Esophagus squamous epithelium (tissue), 5 donors: ENCODE measurements at places on chromosomes 7 and 10.

- DNase-seq = no peak
These were observed 93.8 kb downstream of the MAP3K8 start for GRCh38 chr10:30527623-30528428.

DNA sequence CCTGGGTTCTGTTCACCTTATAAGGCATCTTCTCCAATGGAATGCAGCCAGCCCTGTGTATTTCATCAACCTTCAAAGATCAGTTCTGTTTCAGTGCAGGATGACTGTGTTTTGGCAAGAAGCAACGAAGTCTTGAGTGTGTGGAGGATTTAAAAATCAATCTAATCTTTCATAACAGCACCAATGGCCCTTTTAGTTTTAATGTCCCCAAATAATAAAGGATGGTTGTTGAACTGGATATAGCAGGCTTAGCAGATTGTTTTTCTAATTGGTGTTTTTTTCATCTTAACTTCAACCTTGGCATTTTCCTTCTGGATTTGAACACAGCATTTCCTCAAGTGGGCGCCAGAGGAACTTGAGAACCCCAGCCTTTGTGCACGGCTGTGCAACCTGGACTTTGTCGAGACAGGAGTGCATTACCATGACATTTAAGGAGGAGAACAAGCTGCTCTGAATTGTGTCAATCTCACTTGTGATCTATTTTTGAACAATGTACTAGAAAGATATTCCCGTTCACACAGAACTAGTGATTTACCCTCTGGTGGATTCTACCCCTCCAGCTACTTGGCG lies 313.3 kb upstream of the AKR1E2 start:
- DNase-seq = no peak

- DNase-seq = no peak
These were observed 74.0 kb upstream of the CUX1 start for GRCh38 chr7:101743241-101743994.

GRCh38 chr7:133047321-133047720 lies 34.6 kb downstream of the CHCHD3 start:
- no peak for DNase-seq

DNA sequence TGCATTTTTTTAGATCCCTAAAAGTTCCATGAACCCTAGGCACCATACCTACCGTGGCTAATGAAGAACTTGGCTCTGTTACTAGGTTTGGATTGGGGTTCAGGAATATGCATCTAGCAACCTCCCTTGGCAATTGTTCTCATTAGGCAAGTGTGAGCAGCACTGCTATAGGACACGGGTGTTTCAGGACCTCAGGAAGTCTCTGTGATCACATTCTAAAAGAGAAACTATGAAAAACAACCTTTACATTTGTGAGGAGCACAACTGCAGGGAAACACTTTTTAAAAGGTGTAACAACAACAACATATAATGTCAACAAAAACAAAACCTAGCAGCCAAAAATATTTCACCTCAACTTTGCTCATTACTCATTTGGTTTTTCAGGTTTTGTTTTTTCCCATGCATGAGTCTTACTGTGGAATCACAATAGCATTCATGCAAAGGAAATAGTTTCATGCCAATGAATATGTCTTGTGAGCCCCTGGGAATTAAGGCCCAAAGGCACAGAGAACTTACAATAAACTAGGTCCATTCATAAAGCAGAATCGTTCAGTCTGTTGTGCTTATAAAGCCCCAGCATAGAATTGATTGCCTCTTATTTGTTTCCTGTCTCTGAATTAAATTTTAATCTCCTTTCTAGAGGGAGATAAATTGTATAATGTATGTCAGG lies 255.7 kb upstream of the DGKB start:
- no peak for DNase-seq

- no peak for DNase-seq
These were observed 8.6 kb upstream of the PPP2R2D start for GRCh38 chr10:131891929-131892805.

GRCh38 chr10:100567249-100567648 lies 31.5 kb downstream of the HIF1AN start:
- no peak for DNase-seq

- no peak for DNase-seq
These were observed 303.8 kb upstream of the MKI67 start for GRCh38 chr10:128429835-128430513.

GRCh38 chr10:55509168-55509567 lies 708.1 kb upstream of the PCDH15 start:
- DNase-seq = no peak

DNA sequence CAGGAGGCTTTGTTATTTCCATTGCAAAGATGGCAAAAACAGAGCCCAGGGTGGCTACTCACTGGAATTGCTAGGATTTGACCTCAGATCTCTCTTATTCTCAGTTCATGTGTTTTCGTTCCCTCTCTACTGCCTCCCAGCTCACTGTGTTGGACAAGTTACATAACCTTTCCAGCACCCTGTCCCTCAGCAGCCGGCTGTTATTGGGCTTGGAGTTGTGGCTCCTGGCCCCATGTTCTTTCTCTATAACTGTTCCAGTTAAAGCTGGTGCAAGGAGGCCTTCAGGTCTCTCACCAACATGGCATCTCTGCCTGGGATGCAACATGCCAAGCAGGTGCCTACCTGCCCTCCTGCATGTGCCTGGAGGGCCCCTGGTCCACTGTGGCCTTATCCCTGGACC lies 56.8 kb downstream of the LRRC18 start:
- DNase-seq = no peak

DNA sequence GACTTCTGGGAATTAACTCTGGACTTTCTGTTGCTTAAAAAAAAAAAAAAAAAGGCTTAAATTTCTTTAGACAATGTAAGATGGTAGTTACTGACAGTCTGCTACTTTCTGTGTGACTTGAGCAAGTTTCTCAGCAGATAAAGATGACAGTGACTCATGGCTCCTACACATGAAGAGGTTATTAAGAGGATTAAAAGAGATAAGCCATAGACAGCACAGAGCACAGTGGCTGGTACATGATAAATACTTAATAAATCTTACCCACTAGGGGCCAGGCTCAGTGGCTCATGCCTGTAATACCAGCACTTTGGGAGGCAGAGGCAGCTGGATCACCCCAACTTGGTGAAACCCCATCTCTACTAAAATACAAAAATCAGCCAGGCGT lies 174.8 kb downstream of the JAZF1 start:
- DNase-seq = no peak

GRCh38 chr7:55307123-55307916 lies 57.8 kb upstream of the LANCL2 start:
- no peak for DNase-seq

- DNase-seq = no peak
These were observed 204.5 kb upstream of the NPVF start for GRCh38 chr7:25432807-25433206.

DNA sequence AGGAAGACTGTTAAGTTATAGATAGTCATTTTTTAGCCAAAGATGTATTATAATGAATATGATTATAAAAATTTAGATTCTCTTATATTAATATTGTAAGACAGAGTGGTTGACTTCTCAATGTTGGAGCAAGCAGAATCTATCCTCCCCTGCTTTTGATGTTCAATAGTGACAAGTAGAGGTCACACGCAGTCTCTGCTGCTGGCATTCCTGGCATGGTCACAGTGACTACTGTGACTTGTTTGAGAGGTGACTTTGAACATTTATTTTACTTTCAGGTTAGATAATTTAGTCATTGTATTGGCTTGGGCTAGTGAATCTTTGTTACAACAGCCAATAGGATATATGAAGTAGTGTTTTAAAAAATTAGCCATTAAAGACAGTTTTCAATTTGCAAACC lies 13.7 kb upstream of the CD36 start:
- DNase-seq = no peak

GRCh38 chr7:93890464-93891068 lies at the start of gene TFPI2:
TFPI2 (minus strand) TSS chr7:93890753; CDS start chr7:93890678, 75 bp downstream.
- no peak for DNase-seq

DNA sequence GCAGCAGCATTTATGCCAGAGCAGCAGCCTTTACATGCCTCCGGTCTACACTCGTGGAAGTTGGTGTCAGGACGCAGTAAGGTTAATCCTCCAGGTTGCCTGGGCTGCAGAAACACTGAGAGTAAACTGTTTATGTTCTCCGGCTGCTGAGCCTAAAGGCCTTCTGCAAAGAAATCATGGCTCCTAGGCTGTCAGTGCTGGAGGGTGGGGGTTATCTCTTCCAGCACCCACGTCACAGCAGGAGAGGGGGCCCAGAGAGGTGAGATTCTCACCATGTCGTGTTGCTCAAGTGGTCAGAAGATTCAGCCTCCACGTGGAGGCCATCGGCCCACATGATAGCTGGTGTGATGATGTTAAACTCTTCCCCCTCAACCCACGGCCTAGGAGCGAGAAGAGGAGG lies 41.2 kb downstream of the COL13A1 start:
- no peak for DNase-seq

GRCh38 chr7:105885387-105886111 lies 9.2 kb upstream of the ATXN7L1 start:
- DNase-seq = no peak

DNA sequence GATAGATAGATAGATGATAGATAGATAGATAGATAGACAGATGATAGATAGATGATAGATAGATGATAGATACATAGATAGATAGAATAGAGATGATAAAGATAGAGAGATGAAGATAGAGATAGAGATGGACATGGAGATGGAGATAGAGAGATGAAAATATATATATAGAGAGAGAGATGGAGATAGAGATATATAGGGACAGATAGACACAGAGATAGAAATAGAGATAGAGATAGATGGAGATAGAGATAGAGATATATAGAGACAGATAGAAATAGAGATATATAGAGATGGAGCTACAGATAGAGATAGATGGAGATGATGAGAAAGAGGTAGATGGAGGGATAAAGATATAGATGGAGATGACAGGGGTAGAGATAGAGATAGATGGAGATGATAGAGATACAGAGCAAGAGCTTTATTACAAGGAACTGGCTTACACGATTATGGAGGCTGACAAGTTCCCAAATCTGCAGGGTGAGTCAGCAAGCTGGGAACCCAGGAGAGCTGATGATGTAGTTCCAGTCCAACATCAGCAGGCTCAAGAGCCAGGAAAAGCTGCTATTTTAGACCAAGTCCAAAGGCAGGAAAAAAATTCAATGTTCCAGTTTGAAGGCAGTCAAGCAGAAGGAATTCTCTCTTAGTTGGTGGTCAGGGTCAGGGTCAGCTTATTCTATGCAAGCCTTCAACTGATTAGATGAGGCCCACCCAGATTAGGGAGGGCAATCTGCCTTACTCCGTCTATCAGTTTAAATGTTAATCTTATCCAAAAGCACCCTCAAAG lies 37.1 kb downstream of the CAV1 start:
- DNase-seq = no peak

GRCh38 chr10:67602268-67602950 lies 93.6 kb downstream of the CTNNA3 start:
- DNase-seq = no peak

DNA sequence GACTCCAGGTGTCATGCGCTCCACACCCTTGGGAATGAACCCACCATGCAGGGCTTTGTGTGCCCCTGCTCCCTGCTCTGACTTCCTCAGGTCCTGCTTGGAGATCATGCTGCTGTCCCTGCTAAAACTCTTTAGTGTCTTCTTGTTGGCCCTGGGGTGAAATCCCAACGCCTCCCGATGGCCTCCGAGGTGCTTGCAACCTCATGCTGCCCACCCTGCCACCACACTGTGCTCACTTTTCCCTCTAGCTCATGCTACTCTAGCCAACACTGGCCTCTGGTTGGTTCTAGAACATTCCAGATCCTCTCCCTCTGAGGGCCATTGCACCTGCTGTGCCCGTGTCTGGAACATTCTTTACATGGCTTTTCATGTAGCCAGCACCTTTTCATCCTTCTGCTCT lies 227.7 kb downstream of the ADAM12 start:
- no peak for DNase-seq

DNA sequence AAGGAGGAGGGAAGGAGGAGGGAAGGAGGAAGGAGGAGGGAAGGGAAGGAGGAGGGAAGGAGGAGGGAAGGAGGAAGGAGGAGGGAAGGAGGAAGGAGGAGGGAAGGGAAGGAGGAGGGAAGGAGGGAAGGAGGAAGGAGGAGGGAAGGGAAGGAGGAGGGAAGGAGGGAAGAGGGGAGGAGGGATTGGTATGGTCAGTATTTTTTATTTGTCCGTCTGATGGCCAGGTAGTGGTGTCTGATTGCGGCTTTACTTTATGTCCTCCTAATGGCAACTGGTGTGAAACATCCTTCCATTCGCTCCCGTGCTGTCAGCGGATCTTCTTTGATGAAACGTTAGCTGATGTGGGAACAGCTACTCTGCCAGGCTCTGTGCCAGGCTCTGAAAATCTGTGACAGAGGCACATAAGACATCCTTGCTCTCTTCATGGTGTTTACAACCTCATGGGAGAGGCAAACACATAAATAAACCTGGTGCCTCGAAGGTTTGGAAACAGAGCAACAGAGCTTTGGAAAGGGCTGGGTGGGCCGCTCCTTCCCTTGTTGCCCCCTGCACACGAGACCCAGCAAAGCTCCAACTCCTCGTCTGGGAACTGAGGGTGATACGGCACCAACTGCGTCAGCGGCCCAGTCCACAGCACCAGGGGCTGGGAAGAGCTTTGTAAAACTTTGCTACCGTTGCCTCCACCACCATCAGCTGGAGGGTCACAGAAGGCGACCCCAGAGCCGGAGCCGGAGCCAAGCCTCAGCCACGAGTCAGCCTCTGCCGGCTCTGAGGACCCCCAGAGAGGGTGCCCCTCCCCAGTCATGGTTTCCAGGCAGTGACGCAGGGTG lies 40.3 kb downstream of the PDGFA start:
- DNase-seq = no peak

DNA sequence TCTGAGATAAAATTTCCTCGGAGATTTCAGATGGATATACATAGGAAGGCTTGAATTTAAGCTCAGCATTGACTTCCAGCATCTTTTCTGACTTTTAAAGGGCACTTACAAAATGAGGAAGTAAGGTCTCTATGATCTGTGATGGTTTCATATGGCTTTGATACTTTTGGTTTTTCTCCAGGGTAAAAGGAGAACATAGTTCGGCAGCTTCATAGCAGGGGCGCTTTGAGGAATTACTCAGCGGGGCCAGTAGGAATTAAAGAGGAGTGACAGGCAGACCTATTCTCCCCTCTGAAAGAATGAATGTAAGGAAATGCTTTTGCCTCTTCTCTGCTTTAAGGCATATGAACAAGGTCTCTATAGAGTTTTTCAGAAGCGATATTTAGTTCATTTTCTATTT lies 80.0 kb upstream of the PCDH15 start:
- no peak for DNase-seq

- DNase-seq = no peak
These were observed 29.0 kb upstream of the OGDHL start for GRCh38 chr10:49791100-49791499.

GRCh38 chr10:103595933-103596726 lies 102.6 kb downstream of the NEURL1 start:
- no peak for DNase-seq

GRCh38 chr10:132752961-132753360 lies 33.0 kb downstream of the NKX6-2 start:
- DNase-seq = no peak
